Stimulated activated CD4-positive, alpha-beta T cell treated with anti-CD3 and anti-CD28 coated beads, Interleukin-12 subunit alpha, Interleukin-12 subunit beta, amount 100 ng/mL, for 48 hours (primary cell): ENCODE measurements at places on chromosomes 11 and 22.

DNA sequence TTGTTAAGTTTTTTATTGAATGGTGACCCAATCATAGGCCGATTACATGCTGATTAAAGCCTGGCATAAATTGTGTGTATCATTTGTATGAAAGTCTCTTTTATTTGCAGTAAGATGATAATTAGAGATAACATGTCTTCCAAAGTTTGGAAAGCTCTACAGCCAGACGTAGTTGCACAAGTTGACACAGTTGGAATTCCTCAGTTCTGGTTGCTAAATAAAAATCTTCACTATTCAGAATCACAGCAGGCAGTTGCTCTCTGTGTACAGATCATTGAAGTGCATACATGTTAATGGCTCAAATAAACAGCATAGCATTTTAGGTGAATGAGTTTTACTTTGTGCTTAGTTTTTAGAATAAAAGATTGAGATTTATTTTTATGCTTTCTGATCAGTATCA is 69.5 kb downstream of the ARHGAP42 start:
- DNase-seq: no peak

DNA sequence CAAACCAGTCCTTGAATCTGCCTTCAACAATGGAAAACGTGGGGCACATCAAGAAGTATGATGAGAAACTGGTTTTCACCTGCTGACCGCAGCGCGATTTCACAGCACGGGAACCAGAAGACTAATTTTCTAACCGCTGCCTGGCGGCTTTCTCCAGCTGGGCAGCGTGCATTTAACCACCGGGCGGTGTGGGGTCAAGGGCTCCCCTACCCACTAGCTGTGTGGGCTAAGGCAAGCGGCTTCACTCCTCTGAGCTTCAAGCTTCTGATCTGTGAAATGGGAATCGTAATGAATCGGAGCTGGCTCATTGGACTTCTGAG is 4.2 kb downstream of the SHANK2 start:
- DNase-seq: no peak

GRCh38 chr11:27242591-27242990 is 120.4 kb downstream of the CCDC34 start:
- DNase-seq: no peak

- DNase-seq: no peak
Observed at GRCh38 chr22:21942407-21943343, 10.0 kb downstream of the PPM1F start.

DNA sequence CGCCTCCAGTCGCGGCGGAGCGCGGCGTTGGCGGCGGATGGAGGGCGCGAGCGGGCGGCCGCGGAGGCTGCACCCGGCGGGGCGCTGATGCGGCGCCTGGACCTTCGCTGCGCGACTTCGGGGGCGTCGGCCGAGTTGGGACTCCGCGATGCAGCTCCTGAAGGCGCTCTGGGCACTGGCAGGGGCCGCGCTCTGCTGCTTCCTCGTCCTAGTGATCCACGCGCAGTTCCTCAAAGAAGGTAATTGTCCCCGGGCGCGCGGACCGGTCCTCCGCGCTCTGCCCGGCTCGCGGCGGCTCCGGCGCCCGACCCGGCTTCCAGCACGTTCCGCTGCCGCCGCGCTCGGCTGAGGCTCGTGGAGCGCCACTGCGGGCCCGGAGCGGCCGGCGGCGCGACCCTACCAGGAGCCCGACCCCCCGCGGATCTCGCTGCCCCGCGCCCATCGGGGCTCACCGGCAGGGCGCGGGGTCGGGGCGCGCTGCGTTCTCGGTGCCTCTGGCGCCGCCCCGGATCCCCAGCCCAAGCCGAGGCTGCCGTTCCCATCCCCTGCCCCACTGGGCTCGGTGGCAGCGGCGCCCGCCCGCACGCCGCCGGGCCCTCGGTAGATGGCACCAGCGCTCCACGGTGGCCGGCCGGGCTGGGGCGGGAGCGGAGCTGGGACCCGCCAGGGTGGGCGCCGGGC is 1251.2 kb downstream of the BRD1 start:
- no peak for DNase-seq

- no peak for DNase-seq
Observed at GRCh38 chr11:125401235-125401634, 94.8 kb downstream of the FEZ1 start.

DNA sequence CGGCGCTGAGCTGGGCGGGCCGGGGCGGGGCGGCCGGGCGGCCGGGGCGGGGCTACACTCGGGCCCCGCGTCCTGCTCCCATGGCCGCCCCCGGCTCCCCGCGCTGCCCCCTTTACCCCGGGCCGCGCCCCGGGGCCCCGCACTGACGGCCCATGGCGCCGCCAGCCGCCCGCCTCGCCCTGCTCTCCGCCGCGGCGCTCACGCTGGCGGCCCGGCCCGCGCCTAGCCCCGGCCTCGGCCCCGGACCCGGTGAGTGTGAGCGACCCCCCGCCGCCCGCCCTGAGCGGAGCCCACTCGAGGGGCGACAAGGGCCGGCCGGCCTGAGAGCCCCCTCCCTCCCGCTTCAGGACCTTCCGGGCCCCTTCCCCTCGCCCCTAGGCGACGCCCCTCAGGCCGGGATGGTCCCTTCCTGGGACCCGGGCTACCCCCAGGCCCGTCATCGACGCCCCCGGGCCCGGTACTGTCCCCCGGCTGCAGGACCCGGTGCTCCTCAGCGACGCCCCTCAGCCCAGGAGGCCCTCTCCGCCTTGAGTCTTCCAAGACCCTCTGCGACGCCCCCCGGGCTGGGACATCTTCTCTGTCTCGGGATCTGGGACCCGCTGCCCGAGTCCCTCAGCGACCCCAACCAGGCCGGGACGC is at the start of gene KREMEN1:
Gene KREMEN1 (plus strand): TSS at position 57 of the 639 bp plus-strand sequence. CDS start 96 bp downstream, at position 153.
- DNase-seq: no peak

GRCh38 chr11:73182824-73183321 is 35.2 kb upstream of the P2RY2 start:
- DNase-seq: no peak
